HT1080 (cell line): ENCODE measurements at places on chromosomes 6 and 20. TPM values are rescaled to one million over a fixed set of nuclear protein-coding genes. Genes with fewer than 3 reads are reported as not detected.
A peak's percentile ranks its signal among the peaks of the same experiment; 100 is the strongest.

- DNase-seq, result no peak
Measured at GRCh38 chr6:24255676-24256075, 102.2 kb downstream of the DCDC2 start.

DNA sequence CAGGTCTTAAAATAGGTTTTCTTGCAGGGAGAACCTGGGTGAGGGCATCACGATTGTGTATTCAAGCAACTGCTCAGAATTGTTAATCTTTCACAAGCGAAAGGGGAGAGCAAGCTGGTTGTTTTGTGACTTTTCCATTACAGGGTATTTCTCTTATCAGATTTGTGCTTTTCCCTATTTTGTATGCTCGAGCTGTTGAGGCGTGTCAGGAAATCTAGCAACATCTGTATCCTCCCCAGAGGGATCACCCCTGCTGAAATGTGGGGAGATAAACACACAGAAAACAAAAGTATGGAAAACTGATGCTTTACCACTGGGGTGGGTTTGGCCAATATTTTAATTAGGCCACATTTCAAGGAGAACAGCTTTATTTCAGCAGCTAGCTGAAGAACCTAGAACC lies 187.0 kb downstream of the DTNBP1 start:
- DNase-seq, result no peak

DNA sequence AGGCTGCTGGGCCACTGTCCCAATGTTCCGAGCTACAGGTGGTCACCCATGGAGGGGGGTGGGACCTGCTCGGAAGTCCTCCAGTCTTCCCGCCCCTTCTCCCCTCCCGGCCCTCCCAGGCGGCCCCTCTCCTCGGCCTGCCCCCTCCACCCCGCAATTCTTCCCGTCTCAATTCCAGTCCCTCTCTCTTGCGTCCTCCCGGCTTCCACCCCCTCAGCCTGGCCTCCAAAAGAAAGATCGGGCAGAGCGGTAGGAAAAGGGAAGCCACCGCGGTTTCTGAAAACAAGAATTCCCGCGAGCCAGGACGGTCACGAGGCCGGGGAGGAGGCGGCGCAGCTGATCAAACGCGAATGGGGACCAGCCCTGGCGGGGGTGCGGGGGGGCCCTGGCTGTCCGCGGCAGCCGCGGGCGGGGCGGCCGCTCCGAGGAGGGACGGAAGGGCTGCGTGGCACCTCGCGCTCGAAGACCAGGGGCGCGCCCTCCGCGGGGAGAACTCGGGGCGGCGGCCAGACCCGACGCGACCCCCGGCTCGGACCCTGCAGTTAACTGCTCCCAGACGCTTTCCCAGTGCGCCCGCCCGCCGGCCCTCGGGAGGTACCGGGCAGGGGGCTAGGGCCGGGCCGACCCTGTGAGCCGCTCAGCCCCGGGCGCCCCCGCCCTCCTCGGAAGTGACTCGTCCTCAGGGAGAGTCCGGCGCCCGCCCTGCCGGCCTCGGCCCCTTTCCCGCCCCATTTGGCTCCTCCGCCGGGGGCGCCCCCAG lies 1.0 kb downstream of the PXDC1 start:
- DNase-seq, result peak; percentile 48

- DNase-seq, result peak; percentile 64
Measured at GRCh38 chr6:139129284-139129683, 5.6 kb upstream of the HECA start.

DNA sequence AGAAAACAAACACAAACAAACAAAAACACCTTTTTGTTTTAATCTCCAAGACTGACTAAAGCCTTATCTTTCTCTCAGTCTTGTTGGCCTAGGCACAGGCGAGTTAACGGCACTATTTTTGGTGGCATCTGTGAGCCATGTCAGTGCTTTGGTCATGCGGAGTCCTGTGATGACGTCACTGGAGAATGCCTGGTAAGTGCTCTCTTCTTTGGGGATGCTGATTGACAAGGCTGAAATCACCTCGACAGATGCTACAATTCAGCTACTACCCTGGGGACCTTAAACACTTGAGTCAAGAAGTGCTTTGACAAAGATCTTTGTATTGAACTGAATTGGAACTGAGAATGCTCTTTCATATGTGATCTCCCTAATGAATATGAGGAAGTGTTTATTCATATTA lies 384.1 kb downstream of the LAMA2 start:
- DNase-seq, result no peak

- DNase-seq, result peak; percentile 74
Measured at GRCh38 chr6:2448826-2449571, 203.6 kb upstream of the GMDS start.

DNA sequence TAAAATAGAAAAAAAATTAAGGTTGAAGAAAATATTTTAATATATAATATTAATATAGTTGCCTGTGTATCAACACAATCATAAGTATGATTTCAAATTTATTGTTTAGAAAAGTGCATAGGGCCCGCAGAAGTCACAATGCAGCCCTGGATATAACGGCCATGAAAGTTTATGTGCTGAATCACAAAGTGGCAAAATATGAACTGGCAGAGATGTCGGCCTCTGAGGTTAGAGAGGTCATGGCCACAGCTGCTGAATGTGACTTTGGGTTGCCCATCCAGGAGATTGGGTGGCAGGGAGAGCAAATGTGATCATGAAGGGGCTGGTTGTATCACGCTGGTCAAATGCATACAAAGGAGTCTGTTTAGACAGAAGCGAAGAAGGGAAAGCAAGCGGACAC lies 35.7 kb downstream of the COL11A2 start:
- DNase-seq, result no peak

- DNase-seq, result no peak
Measured at GRCh38 chr6:133504761-133505160, 263.6 kb downstream of the EYA4 start.

DNA sequence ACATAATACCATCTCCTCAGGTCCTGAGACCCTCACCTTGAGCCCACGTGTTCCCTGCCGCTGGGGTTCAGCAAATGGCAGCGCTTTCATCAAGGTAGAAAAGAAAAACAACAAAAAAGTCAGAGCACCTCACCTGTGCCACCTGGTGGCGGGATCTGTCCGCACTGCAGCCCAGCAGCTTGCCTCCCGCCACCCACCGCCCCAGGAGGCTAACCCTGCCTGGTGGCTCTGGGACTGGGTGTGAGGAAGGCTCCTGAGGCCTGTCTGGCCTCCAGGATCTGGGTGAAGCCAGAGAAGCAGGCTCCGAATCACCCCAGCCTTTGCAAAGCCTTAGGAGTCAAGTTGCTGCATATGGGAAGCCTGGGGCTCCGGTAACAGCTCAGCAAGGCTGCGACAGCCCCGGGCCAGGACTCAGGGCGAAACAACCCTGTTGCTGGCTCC lies 270.8 kb downstream of the BMP7 start:
- DNase-seq, result no peak

DNA sequence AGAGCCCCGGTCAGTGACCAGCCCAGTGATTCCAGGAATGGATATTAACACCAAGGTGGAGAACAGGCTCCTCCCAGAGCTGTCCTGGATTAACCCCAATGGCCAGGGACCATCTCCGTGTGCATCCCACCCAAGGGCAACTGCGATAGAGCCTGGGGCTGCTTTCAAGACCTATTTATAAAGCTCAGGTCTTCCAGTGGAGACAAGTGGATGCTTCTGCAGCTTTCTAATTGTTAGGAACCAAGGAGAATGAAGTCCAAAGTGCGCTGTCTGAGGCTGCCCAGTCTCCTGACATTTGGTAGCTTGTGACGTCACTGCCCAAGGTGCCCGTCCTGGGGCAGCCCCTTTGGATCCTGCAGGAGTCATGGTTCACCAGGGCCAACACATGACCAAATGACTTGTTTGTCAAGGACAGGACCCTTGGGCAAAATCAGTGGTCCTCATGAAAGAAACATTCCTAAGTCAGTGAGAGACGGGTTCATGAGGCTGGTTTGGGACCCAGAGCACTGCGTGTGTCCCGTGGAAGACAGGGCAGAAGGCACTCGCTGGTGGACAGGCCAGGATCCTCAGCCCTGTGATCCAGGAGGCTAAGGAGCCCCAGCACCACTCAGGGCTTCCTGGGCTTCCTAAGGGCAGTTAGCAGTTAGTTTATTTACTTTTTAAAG lies 174.9 kb downstream of the ANKRD60 start:
- no peak for DNase-seq

- no peak for DNase-seq
Measured at GRCh38 chr20:34461779-34462087, 54.5 kb upstream of the DYNLRB1 start.

- no peak for DNase-seq
Measured at GRCh38 chr6:112289038-112289566, 34.7 kb upstream of the LAMA4 start.

- DNase-seq, result no peak
Measured at GRCh38 chr6:75318900-75319299, 34.3 kb upstream of the TMEM30A start.

DNA sequence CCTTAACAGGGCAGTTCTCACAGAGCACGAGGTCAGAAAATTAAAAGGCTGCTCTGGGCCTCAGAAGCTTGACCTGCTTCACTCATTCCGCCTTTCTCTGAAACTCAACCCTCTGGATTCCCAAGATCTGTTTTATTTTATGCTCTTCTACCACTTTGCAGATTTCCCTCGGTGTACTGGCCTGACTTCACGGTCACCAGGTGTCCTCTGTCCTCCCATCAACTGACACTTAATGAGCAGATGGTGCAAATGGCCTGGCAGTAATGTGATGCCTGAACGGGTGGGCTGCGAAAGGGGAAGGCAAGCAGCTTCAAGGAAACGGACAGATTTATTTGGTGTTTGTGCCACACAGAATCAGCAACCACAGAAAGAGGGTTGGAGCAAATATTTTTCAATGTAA lies 169.7 kb upstream of the TFAP2D start:
- no peak for DNase-seq

DNA sequence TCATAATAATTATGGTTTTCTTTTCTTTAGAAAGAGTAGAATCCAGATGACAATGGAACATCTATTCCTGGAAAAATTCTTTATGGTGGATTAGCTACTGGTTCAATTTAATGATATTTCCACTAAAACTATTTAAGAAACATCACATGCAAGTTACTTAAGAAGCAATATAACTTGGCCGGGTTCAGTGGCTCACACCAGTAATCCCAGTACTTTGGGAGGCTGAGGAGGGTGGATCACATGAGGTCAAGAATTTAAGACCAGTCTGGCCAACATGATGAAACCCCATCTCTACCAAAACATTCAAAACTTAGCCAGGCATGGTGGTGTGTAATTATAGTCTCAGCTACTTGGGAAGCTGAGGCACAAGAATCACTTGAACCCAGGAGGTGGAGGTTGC lies 65.9 kb upstream of the SMLR1 start:
- no peak for DNase-seq

DNA sequence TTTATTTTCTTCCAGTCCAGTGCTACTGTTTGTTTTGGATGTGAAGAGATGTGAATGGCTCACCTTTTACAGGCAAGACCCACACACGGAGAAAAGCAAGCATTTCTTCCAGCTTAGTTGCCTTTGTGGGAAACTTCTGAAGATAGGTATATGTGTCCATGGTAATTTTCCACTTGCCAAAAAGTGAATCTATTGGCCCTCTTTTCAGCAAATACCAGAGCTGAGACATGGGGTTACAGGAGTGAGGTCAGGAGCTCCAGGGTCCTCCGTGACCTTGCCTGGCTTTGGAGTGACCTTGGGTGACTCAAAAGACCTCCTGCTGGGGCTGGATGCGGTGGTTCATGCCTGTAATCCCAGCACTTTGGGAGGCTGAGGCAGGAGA lies 166.7 kb downstream of the SCML4 start:
- no peak for DNase-seq

GRCh38 chr6:26032340-26033084 lies 54.7 kb upstream of the HFE start:
- DNase-seq, result peak; percentile 74

- DNase-seq, result peak; percentile 11
Measured at GRCh38 chr20:21557241-21558020, 43.6 kb upstream of the NKX2-2 start.

DNA sequence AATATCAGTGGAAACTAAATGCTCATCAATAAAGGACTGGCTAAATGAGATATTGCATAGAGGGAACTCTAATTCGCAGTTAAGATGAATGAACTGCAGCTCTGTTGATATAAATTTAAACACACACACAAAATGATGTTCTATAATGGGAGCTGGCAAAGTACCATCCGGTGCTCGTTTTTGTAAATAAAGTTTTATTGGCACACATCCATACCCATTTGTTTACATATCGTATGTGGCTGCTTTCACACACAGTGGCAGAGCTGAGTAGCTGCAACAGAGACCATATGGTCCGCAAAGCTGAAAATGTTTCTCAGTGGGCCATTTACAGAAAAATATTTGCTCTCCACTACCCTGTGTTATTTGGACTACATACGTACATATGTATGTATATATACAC lies 120.7 kb downstream of the EDN3 start:
- DNase-seq, result no peak

- no peak for DNase-seq
Measured at GRCh38 chr6:106027758-106028157, 58.4 kb upstream of the PRDM1 start.

DNA sequence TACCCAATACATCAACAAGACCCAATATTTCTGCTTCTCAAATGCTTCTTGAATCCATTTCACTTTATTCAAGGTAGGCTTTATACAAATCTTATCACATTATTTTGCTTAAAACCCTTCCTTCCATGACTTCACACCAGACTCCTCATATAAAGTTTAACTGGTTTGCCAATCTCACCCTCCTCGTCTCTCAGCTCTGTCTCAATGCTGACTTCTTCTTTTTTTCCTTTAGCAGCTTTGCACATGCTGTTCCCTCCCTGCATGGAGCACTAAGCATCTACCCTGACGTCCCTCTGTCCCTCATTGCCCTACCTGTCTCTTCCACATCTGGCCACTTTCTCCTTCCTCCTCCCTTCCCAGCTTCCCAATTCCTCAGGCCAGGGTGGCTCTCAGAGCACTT lies 31.4 kb downstream of the KCNK17 start:
- no peak for DNase-seq

DNA sequence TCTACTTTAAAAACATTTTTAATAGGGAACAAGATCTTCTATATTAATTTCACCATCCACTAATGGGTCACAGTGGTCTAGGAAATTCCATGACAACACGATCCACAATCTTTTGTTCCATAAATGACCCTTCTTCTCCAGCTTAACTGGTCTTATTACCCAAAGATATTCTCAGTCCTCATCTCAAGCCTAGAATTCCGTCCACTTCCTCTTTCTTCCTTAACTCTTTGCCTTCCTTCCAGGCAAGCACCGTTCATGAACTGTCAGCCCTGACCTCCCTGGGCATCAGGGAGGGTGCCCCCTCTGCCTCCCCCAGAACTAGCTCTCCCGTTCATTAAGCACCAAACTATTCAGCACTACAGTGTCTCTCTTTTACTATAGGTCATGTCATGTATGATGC lies 8.0 kb downstream of the SAYSD1 start:
- DNase-seq, result no peak

- DNase-seq, result no peak
Measured at GRCh38 chr20:59153355-59153681, 10.3 kb upstream of the ZNF831 start.

GRCh38 chr20:19347943-19348456 lies 135.6 kb downstream of the SLC24A3 start:
- DNase-seq, result no peak

The DEF6 gene
- 8.9 and 9.1 TPM in 2 replicates for total RNA-seq

The OPRL1 gene
- total RNA-seq, result 0.33 and 0.43 TPM in 2 replicates

The KHDC1 gene
- total RNA-seq, result 2.6 and 4.2 TPM in 2 replicates

The BPIFB4 gene
- 0.10 TPM in 1 of 2 replicates, not detected in the other for total RNA-seq

The CNKSR3 gene
- 6.7 and 7.2 TPM in 2 replicates for total RNA-seq

The CYP21A2 gene
- not detected in 2 replicates for total RNA-seq

The SAMHD1 gene
- 12.9 and 15.4 TPM in 2 replicates for total RNA-seq

The EPHA7 gene
- total RNA-seq, result 0.03 TPM in 1 of 2 replicates, not detected in the other

The KCNK15 gene
- not detected in 2 replicates for total RNA-seq

The LKAAEAR1 gene
- 0.84 and 1.0 TPM in 2 replicates for total RNA-seq

The CALHM4 gene
- 0.07 TPM in 1 of 2 replicates, not detected in the other for total RNA-seq

The TGM2 gene
- total RNA-seq, result 129 and 146 TPM in 2 replicates

The SOX18 gene
- 0.11 and 0.57 TPM in 2 replicates for total RNA-seq

The ERVFRD-1 gene
- total RNA-seq, result not detected in 2 replicates

The ZNF334 gene
- total RNA-seq, result not detected in 2 replicates
